ENCODE measurements at places on chromosomes 2 and 18. TPM values are rescaled to one million over a fixed set of nuclear protein-coding genes. Genes with fewer than 3 reads are reported as not detected.

DNA sequence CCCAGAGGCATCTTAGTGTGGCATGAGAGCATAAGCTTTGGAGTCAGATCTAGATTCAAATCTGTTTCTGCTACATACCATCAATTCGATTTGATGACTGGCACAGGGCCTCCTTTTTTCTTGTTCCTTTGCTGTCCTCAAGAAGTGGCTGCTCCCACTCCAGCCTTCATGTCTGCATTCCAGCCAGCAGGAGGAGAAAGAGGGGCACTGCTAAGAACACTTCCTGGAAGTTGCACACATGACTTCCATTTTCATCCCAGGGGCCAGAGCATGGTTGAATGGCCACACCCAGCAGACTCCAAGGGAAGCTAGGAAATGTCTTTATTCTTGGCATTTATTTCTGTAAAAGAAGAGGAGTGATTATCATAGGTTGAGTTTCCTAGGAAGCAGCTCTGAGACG is 50.4 kb downstream of the EML6 start:
- DNase-seq, result no peak

- DNase-seq, result no peak
Observed at GRCh38 chr2:46865181-46865970, 50.2 kb downstream of the MCFD2 start.

DNA sequence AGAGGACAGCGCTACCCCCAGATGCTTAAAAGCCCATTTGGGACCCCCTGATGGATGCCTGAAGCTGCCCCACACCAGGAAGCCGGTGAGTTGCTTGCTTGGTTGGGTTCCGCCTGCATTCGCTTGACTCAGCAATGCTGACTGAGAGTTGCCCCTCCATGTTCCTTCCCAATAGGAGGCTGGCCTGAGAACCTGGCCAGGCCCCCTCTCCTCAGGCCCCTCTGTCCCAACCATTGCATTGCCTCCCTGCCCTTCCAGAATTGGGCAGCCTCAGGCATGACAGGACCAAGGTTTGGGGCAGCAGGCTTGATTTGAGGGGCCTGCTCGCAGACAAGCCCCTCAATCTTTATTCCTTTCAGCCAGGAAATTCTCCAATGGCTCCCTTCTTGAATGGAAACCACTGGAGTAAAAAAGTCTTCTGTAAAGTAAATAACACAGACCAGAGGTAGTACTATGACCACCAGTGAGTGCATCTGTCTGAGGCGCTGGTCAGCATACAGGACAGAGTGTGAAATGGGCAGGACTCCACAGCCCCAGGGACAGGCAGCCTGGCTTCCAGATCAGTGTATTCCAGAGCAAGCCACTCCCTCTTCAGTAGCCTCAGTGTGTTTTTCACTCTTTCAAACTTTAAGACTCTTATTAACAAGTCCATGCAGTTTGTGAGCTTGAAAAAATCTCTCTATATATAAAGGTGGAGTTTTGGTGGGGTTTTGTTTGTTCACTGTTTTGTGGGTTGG is 104.7 kb downstream of the C1QL2 start:
- no peak for DNase-seq

DNA sequence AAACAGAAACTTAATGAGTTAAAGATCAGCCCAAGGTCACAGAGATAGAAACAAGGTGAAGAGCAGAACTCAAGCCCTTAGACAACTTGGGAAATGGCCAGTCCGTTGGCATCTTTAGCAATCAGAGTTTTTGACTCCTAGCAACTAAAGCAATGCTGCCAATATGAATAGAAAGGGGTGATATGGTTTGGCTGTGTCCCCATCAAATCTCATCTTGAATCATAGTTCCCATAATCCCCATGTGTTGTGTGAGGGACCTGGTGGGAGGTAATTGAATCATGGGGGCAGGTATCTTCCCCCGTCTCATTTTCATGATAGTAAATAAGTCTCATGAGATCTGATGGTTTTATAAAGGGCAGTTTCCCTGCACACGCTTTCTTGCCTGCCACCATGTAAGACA is 170.2 kb downstream of the DDX1 start:
- DNase-seq, result no peak

DNA sequence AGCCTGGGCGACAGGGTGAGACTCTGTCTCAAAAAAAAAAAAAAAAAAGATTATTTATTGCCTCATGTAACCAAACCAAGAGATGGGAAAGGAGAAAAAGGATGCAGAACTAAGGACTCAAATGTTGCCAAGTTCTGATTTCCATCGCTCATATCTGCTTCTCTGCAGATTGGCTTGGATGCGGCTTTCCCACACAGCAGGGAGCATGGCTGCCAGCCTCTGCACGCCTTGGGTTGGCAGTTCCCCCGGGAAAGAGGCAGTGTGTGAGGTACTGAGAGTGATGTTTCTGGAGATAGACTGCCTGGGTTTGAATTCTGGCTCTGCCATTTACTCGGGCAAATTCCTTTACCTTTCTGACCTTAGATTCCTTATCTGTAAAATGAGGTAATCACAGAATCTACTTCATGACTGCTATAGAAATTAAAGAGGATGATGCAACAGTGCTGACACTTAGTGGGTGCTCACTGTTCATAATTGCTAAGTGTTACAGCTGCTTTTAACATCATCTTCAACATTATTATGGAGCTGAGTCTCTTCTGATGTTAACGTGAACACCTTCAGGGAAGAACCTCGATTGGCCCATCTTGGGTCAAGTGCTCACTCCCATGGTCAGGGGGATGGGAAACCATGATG is 68.8 kb downstream of the ACAA2 start:
- no peak for DNase-seq

DNA sequence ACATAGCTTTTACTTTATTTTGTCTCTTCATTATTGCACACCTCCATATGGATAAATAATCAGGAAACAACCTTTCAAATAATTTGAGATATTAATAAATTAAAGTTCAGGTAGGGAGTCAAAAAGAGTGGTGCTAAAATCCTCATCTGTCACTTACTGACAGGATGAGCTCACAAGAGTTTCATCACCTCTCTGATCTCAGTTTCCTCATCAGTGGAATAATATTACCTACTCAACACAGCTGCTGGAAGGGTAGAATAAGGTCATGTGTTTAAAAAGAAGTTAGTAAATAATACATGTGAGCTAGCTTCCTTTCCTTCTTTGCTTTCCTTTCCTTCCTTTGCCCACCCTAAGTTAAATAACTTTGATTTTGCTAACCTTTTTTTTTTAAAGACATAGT is 61.9 kb downstream of the RDH14 start:
- DNase-seq, result no peak

DNA sequence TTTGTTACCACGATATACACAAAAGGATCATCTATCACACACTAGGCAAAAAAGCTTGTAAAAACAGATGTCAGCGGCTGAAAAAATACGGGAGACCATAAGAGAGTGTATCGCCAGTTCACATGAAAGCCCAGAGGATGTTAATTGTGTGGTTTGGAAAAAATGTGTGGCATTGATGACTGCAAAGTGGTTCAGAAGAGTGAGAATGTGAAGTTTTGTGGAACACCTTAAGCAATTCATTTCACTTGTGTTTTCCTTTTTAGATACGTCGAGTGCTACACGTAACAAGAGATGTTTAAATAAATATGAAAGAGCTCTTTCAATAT is 61.7 kb upstream of the DAPL1 start:
- DNase-seq, result no peak

DNA sequence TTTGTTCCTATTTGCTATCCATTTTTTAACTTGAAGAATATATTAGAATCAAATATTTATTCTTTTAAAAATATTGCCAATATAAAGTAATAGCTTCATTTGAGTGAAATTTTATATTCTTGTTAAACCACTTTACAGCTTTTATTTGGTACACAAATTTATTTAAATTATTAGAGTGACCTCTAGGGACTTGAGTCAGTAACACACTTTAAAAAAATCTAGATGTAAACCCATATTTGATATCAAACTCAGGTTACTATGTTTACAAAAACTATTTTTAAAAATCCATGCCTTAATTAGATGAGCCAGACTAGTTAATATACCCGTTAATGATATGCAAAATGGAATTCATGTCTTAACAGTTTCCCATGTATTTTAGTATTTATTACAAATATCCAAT is 134.6 kb downstream of the MAP4K4 start:
- no peak for DNase-seq

DNA sequence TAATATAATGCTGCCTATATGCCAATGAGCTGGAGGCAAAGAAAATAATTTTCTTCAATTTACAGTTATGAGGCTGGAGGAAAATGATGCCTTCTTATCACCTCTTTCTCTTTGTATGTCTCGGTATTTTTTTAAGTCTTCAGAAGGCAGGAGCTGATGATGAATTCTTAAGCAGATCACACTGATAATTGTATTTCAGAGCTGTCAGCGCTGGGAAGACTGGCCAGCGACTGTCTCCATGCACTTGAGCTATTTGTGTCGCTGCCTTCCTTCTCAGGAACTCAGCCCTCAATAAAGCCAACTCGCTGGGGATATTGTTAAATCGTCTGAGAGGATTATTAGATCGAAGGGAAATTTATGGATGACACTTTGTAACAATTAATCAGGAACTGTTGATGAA is 40.3 kb downstream of the PTGR3 start:
- no peak for DNase-seq

DNA sequence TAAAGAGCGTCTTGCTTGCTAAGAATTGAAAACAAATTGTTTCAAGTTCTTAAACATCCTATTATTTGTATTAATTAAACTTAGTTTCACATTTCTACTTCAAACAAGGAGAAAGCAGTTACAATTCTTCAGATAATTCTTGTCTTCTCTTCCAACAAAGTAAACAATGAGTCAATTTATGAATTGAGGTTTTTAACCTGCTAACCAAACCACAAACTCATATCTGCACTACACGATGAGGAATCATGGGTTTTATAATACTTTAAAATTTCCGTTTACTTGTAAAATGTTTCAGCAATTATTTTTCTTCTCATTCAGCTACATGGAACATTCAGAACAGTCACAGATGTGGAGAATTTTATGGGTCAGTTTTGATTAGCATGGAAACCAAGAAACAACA is 114.2 kb downstream of the SPIRE1 start:
- DNase-seq, result no peak

- DNase-seq, result no peak
Observed at GRCh38 chr18:74163019-74163660, 14.8 kb downstream of the TIMM21 start.

- DNase-seq, result no peak
Observed at GRCh38 chr18:21112140-21112473, 494 bp upstream of the ROCK1 start.

DNA sequence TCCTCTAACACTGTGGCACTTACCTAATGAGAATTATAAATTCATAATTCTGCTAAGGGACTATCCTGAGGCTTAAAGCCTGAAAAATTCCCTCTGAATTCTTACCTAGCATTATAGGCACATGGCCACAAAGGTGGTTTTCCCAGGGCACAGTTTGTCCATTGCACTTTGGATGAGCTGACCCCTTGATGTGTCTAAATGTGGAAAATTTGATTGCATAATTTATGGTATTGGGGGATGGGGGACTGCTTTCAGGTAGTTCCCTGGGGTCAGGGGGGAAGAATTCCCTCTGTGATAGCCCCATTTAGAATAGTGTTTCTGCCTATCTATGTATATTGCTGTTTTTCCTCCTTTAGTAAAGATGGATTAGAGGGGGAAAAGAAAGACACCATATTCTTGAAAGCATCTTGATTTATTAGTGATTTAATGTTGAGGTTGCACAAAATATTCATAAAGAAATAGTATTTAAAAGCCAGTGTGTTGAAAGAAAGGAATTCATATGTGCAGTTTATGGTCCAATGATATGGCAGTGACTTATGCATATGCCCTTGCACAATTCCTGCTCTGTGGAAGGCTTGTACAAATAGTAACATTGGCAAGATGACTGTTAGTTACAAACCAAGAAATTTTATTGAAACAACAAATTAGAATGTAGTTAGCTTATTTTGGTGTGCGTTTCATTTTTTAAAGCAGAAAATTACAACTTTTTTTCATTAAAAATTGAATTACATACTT is 8.7 kb upstream of the HTR2B start:
- no peak for DNase-seq

- DNase-seq, result no peak
Observed at GRCh38 chr2:97546711-97547110, 43.0 kb downstream of the ANKRD36B start.

LAMA1 gene
- 0.75 TPM for polyA plus RNA-seq

ABHD1 gene
- 0.29 TPM for polyA plus RNA-seq

SP100 gene
- 58.2 TPM for polyA plus RNA-seq

FASTKD2 gene
- polyA plus RNA-seq, result 8.2 TPM

LRRC30 gene
- not detected for polyA plus RNA-seq

GGCX gene
- polyA plus RNA-seq, result 14.0 TPM

CCDC195 gene
- not detected for polyA plus RNA-seq
